ENCODE measurements at places on chromosomes 2 and 18. TPM values are rescaled to one million over a fixed set of nuclear protein-coding genes. Genes with fewer than 3 reads are reported as not detected.

DNA sequence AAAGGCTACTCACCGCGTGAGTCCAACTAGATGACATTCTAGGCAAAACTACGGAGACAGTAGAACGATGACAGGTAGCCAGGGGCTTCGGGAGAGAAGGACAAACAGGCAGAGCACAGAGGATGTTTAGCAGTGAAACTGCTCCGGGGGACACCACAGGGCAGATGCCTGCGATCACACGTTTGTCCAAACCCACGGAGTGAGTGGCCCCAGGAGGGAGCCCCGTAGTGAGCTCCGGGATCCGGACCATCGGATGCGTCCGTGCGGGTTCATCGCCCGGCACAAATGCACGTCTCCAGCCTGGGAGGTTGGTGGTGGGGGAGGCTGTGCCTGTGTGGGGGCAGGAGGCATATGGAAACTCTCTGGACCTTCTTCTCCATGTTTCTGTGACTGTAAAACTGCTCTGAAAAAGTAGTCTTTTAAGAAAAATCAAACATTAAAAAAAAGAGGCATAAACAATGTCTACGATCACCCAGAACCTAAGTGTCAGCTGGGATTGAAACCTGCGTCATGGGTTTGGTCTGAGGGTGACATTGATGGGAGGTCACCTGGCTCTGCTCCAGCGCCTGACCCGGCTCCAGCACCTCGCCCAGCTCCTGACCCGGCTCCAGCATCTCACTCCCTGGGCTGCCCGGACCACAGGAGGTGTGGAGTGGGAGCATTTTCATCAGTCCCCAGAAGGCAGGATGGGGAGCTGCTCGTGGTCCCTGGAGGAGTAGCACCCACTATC, 83.0 kb upstream of the CTDP1 start:
- peak; percentile 10 for DNase-seq

DNA sequence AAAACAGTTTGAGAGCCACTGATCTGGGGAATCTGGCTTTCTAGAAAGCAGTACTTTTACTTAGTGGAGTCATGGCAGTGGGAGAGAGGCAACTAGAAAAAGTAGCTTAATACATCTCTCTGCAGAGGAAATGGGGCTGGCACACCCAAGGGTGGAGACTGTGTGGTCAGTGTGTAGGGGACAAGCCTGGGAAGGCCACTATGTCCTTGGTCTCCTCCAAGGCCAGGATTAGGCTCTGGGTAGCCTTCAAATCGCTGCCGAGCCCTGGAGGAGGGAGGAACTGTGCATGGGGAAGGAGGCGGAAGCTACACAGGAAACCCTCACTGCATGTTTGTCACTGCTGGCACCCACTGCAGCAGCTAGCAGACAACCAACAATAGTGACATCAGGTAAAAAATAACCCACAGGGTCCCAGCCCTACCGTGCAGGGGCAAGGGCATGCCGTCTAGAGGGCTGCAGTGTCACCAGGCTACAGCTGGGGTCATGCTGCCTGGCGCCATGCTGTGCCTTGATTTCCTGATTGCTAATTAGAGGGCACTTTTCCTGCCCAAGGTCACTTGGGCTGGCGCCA, 34.8 kb downstream of the LBH start:
- no peak for DNase-seq

Gene FOXD4L1
- 0.15 TPM for total RNA-seq

DNA sequence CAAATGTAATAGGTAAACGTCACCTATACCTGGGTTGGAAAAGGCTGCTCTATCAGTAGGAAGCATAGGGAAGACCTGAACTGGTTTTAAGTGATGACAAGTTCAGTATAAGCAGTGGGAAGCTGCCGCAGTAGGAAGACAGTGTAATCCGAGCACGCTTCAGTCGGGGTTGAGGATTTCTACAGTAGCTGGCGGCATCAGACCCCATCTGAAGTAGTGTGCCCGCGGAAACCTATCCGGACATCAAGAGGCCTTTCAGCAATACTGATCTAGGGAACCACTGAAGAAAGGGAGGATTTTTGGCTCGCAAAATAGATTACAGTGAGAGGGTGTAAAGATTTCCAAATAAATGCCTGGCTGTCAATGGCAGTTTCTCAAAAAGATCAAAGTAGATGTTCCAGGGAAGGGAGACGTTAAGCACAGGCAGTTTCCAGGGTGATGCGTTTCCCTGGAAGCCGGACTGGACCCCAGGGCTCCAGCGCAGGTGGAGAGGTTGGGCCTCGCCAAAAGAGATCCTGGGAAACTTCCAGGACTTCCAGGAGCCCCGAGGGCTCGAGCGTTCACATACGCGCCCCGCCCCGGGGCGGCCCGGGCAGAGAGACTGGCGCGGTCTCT, 5.3 kb downstream of the LOXL3 start:
- no peak for DNase-seq

- peak; percentile 62 for DNase-seq
These were observed 611 bp downstream of the TCF7L1 start for GRCh38 chr2:85133751-85134254.

GRCh38 chr2:1561811-1562421, 148.7 kb downstream of the TPO start:
- DNase-seq: no peak

DNA sequence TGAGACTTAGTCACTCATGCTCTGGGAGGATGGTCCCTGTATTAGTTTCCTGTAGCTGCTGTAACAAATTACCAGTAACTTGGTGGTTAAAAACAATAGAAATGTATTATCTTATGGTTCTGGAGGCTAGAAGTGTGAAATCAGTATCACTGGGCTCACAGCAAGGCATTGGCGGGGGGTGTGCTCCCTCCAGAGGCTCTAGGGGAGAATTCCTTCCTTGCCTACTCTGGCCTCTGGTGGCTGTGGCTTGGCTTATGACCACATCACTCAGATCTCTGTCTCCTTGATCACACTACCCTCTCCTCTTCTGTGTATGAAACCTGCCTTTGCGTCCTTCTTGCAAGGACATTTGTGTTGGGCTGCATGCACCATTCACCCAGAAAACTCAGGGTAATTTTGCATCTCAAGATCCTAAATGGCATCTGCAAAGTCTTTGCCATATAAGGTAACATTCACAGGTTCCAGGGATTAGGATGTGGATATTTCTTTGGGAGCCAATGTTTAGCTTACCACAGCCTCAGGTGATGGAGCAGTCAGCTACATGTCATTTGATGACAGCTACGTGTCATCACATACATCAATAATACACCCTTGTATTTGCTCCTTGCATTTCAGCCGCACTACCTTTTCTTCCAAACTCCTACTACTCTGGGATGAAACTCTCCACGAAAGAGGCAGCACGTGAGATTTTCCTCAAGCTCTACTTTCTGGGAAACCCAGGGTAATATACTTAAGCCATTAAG, 49.6 kb upstream of the POU3F3 start:
- DNase-seq: no peak

Gene VIT
- 2.9 TPM for total RNA-seq

GRCh38 chr2:47388888-47389287, 14.1 kb upstream of the MSH2 start:
- no peak for DNase-seq

GRCh38 chr2:98383166-98383565, 36.9 kb downstream of the CNGA3 start:
- no peak for DNase-seq

GRCh38 chr2:191363267-191363666, 118.1 kb downstream of the MYO1B start:
- DNase-seq: no peak

GRCh38 chr2:203569677-203570316, 34.7 kb upstream of the RAPH1 start:
- no peak for DNase-seq

DNA sequence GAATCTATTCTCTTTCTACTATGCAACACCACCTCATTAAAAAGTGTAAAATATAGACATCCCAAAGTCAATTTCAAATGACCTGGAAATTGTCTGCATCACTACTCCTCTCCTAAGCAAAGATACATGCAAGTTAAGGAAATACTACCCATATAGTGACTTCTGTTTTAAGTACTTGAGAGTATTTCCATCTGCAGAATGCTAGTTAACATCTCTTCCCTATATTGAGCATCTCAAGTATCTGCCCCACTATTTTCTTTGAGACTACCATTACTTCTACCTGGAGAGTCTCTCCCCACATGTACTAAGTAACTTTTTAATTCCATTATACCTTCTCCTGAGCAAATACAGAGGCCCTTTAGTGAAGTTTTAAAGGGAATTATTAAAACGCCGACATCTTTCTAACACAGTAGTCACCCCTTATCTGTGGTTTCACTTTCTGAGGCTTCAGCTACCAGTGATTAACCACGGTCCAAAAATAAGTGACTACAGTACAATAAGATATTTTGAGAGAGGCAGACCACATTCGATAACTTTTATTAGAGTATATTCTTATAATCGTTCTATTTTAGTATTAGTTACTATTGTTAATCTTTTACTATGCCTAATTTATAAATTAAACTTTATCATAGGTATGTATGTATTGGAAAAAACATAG, 21.8 kb downstream of the CWC22 start:
- no peak for DNase-seq

DNA sequence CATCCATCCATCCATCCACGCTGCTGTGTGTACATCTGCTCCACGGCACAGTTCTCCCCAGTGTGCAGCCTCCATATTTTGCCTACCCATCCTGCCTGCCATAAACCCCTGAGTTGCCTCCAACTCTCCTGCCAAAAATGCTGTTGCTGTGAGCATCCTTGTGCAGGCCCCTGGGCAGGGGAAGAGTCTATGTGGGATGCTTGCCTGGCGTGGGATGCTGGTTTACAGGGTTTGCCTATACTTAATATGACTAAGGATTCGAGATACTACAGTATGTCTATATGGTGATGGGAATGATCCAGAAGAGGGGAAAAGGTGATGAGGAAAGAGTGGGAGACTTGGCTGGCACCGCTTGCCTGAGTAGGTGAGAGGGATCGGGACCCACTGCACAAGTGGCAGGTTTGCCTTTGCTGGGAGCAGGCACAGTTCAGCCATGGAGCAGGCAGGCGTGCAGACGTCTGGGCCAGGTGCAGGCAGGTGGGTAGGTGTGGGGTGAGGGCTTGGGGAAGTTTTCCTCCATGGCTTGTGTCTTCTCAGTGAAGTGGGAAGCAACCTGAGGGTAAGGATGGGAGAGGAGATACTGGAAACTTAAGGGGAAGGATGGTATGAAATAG, 30.2 kb upstream of the FAHD2A start:
- peak; percentile 3 for DNase-seq

DNA sequence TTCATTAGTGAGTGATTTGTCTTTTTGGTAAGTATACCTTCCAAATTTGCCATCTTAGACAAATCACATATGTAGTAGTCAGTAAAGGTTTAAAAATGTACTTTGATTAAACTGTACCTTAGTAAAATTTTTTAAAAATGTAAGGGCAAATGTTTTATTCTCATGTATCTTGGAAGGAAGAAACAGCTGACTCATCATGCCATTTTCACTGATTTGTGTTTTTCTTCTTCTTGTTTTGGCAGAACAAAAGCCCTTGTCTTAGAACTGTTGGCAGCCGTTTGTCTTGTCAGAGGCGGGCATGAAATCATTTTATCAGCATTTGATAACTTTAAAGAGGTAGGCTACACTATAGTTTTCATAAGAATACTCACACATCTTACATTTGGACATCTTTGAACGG, 136.5 kb downstream of the PRPF40A start:
- DNase-seq: no peak

Gene ABCG5
- not detected for total RNA-seq

- no peak for DNase-seq
These were observed 293.5 kb downstream of the ASXL3 start for GRCh38 chr18:33871363-33872025.

GRCh38 chr2:47785986-47786385, 3.0 kb downstream of the MSH6 start:
- no peak for DNase-seq

Gene LYPD1
- total RNA-seq: 8.9 TPM

Gene VSNL1
- 5.4 TPM for total RNA-seq

DNA sequence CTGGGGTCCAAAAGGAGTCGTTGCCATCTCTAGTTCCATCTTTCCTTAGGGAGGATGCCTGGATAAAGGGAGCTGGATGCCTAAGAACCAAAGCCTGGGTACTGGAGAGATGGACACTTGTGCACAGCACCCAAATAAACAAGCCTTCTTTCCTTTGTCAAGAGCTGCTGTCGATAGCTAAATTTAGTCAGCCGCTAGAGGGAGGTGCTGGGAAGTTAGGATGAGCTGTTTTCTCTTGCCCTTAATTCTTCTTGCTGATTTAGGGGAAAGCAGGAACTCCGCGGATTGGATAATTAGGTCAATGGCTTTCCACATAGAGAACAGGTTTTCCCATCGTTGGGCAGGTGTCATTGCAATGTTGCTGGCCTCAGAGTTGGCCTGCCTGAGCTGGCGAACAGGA, 30.9 kb upstream of the SERPINB12 start:
- no peak for DNase-seq

DNA sequence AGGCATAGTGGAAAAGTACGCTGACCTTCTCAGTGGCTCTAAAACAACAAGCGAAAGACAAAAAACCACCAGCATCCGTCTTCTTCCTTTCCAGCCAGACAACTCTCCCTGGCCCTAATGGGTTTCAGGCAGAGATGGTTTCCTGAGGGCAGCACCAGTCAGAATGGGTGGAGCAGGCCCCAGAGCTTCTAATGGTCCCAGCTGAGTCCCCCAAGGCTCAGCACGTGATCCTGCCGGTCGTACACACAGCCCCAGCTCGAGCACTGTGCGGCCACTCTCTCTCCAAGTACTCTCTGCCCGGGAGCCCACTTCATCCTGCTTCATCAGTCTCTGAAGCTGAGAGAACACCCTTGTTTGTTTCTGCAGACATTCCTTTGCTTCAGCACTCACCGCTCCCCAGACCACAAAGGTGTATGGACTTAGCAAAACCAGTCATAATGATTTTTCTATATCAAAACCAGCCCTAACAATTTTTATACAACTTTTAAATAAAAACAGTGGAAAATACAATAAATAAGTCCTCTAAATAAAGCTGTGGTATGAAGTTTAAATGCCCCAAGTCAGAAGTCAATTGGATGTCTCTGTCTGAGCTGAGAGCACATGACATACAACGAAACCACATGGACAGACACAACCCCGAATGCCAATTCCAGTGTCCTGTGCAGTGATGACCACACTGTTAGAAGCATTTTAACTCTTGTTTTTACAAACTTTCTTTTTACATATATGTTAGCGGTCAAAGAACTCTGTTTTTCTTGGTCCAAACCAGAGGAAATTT, 63.9 kb downstream of the PARD6G start:
- peak; percentile 38 for DNase-seq

DNA sequence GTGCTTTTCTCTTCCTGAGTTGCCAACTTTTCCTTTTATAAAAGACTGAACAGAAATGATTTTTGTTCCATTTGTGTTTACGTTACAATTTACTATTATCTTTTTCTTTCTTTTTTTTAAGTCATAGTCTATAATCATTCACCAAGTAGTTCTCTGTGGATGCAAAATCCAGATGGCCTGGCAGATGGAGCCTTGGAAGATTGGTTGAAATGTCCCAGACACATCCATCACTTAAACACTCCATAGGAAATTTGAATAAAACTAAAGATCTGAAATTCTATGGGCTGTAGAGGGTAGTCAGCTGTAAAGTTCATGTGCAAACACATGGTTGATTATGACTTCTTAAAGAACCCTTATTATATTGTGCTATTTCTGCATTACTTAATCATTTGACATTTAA, 164.8 kb upstream of the DOCK10 start:
- no peak for DNase-seq
